ENCODE measurements at places on chromosomes 5 and 9.

GRCh38 chr9:97994703-97995102 lies 11.6 kb downstream of the ANP32B start:
- no peak for DNase-seq

- no peak for DNase-seq
Observed at GRCh38 chr9:107308461-107308860, 25.4 kb downstream of the RAD23B start.

DNA sequence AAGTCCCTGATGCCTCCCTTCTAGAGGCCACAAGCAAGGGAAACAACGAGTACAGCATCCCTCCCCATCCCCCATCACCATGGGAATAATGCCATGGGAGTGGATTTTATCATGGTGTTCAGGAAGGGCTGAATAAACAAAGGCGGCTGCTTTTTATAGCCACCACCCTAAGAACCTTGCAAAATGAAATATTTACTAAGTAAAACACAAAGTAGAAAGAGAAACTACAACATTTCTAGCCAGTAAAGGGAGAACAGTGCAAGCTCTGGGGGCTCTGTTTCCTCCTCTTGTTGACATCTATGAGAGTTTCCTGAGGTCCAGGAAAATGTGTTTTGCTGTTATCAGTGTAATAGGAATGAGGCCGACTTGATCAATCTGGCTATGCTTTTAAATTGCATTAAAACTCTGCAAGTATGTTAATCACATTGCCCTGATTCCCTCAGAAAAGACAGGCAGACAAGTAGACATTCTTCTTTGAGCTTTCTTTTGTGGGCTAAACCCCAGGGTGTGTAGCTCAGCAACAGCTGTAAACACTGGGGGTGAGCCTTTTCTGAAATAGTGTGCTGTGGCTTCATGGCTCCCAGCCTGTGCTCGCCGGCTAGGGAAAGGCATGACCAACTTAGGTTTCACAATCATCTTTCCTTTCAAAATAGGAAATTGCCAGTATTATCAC lies 31.1 kb downstream of the SV2C start:
- DNase-seq, result no peak

DNA sequence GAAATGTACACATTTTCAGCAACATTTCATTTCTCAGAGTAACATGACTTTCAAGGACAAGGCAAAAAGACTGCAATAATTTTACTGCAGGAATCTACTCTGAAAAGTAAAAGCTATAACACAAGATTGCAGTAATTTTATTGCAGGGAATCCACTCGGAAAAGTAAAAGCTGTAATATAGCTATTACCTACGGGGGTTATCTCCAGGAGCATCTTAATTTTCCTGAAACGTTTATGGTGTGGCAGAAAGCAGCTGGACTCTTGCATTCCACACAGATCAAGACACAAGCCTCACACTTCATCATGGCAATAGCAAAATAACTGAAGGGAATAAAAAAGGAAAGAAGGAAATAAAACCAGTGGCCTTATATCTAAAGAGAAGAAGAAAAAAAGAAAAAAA lies 171.2 kb downstream of the TSSK1B start:
- DNase-seq, result no peak

DNA sequence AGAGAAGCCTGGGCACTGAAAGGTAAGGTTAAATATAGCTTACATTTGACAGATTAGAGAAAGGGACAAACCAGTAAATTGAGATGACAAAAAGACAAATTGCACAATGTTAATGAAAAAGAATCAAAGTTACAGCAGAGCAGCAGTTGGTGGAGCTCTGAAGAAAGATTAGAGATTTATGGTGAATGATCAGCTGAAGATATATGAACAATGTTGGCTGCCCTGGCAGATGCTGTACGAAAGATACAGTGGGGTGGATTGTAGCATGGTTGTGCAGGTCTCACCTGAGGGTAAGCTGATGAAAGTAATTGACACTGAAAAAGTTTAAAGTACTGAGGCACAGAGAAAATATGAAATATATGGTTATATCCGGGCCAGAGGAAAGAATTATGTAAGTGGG lies 492.1 kb downstream of the ARHGEF28 start:
- DNase-seq, result no peak

GRCh38 chr5:131378721-131379541 lies 115.1 kb downstream of the CDC42SE2 start:
- no peak for DNase-seq

DNA sequence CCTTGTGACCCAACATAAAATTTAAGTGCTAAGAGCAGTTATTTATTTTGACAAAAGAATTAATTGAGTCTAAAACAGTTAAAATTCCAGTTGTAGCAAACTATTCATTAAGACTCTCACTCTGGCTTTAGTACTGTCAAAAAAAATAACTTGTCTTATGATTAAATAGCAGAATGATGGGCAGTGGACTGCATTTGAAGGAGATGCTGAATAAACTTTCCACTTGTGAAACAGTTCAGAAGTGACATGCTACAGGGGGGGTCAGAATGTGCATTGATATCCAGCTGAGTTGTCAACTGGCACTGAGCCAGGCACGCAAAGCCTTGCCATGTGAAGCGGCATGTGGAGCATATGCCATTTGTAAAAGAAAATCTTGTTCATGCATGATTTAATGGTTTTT lies 76.0 kb downstream of the FCHO2 start:
- DNase-seq, result no peak

DNA sequence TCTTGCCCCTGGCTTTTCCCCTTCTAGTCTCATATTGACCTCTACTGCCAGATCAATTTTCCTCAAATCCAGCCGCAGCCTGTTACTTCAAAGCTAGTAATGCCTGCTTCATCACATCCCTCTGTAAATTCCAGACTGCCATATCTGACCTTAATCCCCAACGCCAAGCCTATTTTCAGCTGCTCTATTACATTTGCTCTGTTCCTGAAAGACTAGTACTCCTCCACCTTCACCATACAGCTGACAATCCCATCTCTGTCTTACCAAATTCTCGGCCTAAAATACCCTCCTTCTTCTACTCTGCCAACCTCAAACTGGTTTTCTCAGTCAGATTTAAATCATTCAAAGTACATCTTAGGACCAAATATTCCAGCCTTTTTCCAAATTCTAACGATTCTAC lies 420.2 kb downstream of the RAB3C start:
- DNase-seq, result no peak

GRCh38 chr5:146069780-146070099 lies 35.6 kb downstream of the PLAC8L1 start:
- DNase-seq, result no peak

- no peak for DNase-seq
Observed at GRCh38 chr9:124384846-124385245, 30.4 kb downstream of the PSMB7 start.

DNA sequence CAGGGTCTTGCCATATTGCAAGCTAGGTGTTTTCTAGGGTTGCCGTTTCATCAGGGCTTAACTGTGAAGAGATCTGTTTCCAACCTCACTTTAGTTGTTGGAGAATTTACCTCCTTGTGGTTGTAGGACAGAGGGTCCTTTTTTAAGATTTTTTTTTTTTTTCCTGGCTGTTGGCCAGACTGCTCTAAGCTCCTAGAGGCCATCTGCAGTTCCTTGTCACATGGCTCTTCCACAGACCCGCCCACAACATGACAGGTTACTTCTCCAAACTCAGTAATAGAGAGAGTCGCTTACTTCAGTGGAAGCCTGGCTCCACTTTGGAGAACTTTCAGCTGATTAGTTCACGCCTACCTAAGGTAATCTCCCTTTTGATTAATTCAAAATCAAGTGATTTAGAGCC lies 543.7 kb downstream of the DMRTA1 start:
- DNase-seq, result no peak

GRCh38 chr9:32347571-32347970 lies 36.9 kb upstream of the ACO1 start:
- no peak for DNase-seq

- DNase-seq, result no peak
Observed at GRCh38 chr5:67957374-67957773, 258.2 kb upstream of the PIK3R1 start.

GRCh38 chr5:103849934-103850333 lies 287.3 kb upstream of the NUDT12 start:
- no peak for DNase-seq

- DNase-seq, result no peak
Observed at GRCh38 chr9:127981559-127982121, 851 bp upstream of the EEIG1 start.

GRCh38 chr9:114250648-114251047 lies 72.2 kb upstream of the ORM1 start:
- no peak for DNase-seq

- no peak for DNase-seq
Observed at GRCh38 chr5:65828022-65828896, 98.1 kb upstream of the ERBIN start.

DNA sequence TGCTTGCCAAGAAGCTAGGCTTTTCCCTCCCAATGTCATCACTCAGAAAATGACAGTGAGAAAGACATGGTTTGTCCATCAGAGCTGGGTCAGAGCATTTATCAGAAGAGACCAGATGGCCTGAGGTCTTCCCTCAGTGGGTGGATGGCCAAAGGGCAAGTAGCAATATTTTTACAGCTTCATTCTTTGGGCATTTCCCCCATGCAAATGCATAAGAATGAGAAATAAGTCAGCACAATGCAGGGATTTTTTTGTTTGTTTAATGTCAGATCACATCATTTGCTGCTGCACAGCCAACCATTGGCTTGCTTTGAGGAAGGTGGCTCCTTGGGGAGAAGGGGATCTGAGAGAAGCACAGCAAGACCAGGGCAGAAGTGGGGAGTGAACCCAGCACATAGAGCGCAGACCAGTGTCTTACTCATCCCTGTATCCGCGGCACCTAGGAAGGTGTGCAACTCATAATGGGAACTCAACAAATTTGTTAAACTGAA lies 209.6 kb downstream of the SEMA6A start:
- DNase-seq, result no peak

DNA sequence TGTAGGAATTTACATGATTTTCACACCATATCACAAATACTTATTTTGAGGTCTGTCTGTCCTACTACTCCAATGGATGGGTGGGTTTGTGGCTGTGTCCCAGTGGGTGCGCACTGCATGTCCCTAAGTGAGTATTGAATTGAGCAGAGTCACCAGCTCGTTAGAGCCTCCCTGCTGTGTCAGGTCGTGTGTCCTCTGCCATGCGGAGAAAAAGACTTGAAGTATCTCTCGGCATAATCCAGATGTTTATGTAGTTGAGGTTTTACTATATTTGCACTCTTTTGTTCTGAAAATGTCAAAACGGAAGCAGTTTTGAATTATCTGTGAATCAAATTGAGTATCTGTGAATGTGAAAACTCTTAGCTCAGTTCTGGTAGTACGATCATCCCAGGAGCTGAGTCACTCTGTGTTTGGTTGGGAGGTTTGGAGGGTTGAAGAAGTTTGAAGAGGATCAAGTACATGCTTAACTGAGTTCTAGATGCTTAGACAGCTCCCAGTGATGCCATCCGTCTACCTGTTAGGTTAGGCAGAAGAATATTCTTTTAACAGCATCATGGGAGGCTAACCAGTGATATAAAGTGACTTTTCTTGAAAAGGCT lies 194.2 kb downstream of the TENT4A start:
- no peak for DNase-seq

- no peak for DNase-seq
Observed at GRCh38 chr5:81247441-81247972, 14.4 kb downstream of the CKMT2 start.

Data from stimulated activated CD8-positive, alpha-beta memory T cell treated with anti-CD3 and anti-CD28 coated beads, Interleukin-15, amount 100 ng/mL, for 24 hours (primary cell).